ENCODE measurements at places on chromosomes 1 and 21. TPM values are rescaled to one million over a fixed set of nuclear protein-coding genes. Genes with fewer than 3 reads are reported as not detected.

Gene AGBL4
- total RNA-seq, result not detected

Gene REN
- total RNA-seq, result not detected

Gene HCRTR1
- total RNA-seq, result not detected

Gene OR2T29
- total RNA-seq, result not detected

DNA sequence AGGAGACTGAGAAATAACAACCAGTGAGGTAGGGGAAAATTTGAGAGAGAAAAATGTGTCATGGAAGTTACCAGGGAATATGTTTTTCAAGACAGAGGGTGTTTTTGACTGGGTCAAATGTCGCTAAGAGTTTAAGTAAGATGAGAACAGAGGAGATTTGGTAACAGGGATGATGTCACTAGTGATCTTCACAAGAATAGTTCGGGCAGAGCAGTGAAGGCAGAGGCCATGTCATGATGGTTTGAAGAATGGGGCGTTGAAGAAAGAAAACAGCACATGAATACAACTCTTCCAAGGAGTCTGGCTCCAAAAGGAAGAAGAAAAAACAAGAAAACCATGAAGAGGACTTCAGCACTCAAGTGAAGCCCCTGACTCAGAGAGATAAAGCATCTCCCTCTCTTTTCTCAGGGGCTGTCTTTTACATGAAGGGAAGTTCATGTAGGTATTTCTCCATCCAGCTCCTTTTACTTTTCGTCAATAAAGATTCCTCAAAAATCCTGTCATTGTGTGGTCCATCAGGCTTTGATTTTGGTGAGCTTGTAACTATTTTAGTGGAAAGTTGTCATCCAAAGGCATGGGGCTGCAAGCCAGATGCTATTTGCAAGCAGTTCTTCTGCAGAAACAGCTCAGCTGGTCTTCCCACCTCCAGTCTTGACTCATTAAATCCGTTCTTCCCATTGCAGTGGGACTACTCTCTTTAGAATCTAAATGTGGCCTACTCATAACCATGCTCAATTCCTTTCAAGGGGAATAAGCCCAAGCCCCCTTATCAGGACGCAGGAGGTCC lies 397.3 kb downstream of the LMX1A start:
- no peak for DNase-seq

Gene RHCE
- not detected for total RNA-seq

- no peak for DNase-seq
These were observed 1352.0 kb upstream of the B3GALT2 start for GRCh38 chr1:194538453-194538852.

GRCh38 chr21:27769763-27770162 lies 802.9 kb upstream of the ADAMTS5 start:
- no peak for DNase-seq

Data from OCI-LY7 (cell line).